Mesothelial cell of epicardium (in vitro differentiated cells): ENCODE measurements at places on chromosomes 4 and X. TPM values are rescaled to one million over a fixed set of nuclear protein-coding genes. Genes with fewer than 3 reads are reported as not detected.

The SPACA5 gene
- not detected in 3 replicates for total RNA-seq

The TRIML1 gene
- total RNA-seq = not detected in 3 replicates

The MTNR1A gene
- total RNA-seq = 0.40 to 0.80 TPM (median 0.75 TPM) in 3 replicates

The FAT4 gene
- 58.5 to 61.1 TPM (median 60.2 TPM) in 3 replicates for total RNA-seq

The PNMA3 gene
- total RNA-seq = 10.3 to 11.1 TPM (median 10.7 TPM) in 3 replicates

The FAM114A1 gene
- total RNA-seq = 52.0 to 55.6 TPM (median 53.7 TPM) in 3 replicates

The SPIN2B gene
- total RNA-seq = 19.7 to 20.5 TPM (median 19.9 TPM) in 3 replicates

The RAB39B gene
- total RNA-seq = 1.6 to 1.9 TPM (median 1.7 TPM) in 3 replicates

The UGT2B17 gene
- total RNA-seq = not detected in 3 replicates

The COL4A5 gene
- 389 to 413 TPM (median 413 TPM) in 3 replicates for total RNA-seq

The ZNF827 gene
- 97.8 to 116 TPM (median 100 TPM) in 3 replicates for total RNA-seq

The TTC29 gene
- total RNA-seq = 0.43 to 0.56 TPM (median 0.53 TPM) in 3 replicates

The NOX1 gene
- total RNA-seq = not detected in 3 replicates

The SHROOM2 gene
- 12.5 to 13.5 TPM (median 13.3 TPM) in 3 replicates for total RNA-seq

The PDGFC gene
- 80.5 to 86.0 TPM (median 83.5 TPM) in 3 replicates for total RNA-seq

The WDR17 gene
- total RNA-seq = 2.4 to 2.7 TPM (median 2.7 TPM) in 3 replicates

The DOK7 gene
- 4.0 to 4.8 TPM (median 4.5 TPM) in 3 replicates for total RNA-seq

The FAM241A gene
- 0.20 to 0.35 TPM (median 0.27 TPM) in 3 replicates for total RNA-seq

The NPY2R gene
- 0.09 TPM in 1 of 3 replicates, not detected in the others for total RNA-seq

The PTCHD1 gene
- total RNA-seq = 5.7 to 7.2 TPM (median 7.0 TPM) in 3 replicates

The EVC gene
- 48.4 to 51.4 TPM (median 49.4 TPM) in 3 replicates for total RNA-seq

The FAM9C gene
- 0.34 to 0.44 TPM (median 0.38 TPM) in 3 replicates for total RNA-seq

The CFP gene
- 0.97 to 1.2 TPM (median 0.99 TPM) in 3 replicates for total RNA-seq

The HHIP gene
- 3.5 to 4.0 TPM (median 3.5 TPM) in 3 replicates for total RNA-seq

The PSAPL1 gene
- 0.07 TPM in 1 of 3 replicates, not detected in the others for total RNA-seq

The UGT8 gene
- total RNA-seq = 0.87 to 1.6 TPM (median 1.4 TPM) in 3 replicates

The UTP14A gene
- total RNA-seq = 19.2 to 20.4 TPM (median 19.2 TPM) in 3 replicates

The GPR34 gene
- not detected in 3 replicates for total RNA-seq

The UGT2B7 gene
- total RNA-seq = not detected in 3 replicates
